ENCODE measurements at places on chromosomes 6 and 20.
A peak's percentile ranks its signal among the peaks of the same experiment; 100 is the strongest.

- DNase-seq: no peak
Measured at GRCh38 chr6:158815379-158815724, 3.8 kb downstream of the EZR start.

- no peak for DNase-seq
Measured at GRCh38 chr20:24915440-24915839, 33.6 kb upstream of the CST7 start.

DNA sequence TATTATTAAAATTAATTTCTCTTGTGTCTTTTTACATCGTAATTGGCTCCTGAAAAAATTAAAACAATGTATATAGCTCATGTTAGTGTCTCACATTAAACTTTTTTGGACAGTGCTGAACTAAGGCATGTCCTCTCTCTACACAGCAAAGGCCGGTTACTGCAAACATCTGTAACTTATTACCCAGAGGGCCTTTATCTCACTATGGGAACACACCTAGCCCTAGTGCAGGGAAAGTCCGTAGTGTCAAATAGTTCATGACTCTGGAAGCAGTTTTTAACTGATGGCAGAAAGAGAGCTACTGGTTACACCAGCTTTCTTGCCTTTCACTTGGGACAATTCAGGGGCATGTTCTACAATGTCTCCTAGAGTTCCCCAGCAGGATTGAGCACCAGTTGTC, 82.2 kb downstream of the PAK5 start:
- DNase-seq: no peak

- no peak for DNase-seq
Measured at GRCh38 chr6:37816599-37817375, 2.7 kb upstream of the ZFAND3 start.

GRCh38 chr20:370151-370600, 10.4 kb upstream of the TRIB3 start:
- DNase-seq: no peak

- DNase-seq: peak; percentile 69
Measured at GRCh38 chr20:2840967-2841531, 504 bp downstream of the VPS16 start.

DNA sequence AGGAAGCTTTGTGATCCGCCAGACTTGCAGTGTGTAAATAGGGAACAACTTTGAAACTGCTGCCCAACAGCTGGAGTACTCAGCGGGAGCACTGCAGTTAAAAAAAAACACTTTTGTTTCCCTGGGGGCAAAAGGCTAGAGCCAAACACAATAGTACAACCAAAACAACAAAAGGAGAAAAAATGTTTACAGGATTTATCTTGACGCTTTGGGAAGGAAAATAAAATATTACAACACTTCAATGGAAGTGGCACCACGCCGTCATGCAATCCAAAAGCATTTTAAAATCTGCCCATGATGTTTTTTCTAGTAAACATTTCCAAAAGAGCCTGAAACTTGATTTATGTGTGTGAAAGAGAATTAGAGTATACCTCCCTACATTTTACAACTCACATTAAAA, 26.0 kb downstream of the PTPRK start:
- DNase-seq: no peak

GRCh38 chr6:7997286-7997685, 66.9 kb downstream of the BLOC1S5 start:
- no peak for DNase-seq

- DNase-seq: peak; percentile 72
Measured at GRCh38 chr6:117483004-117483644, 650 bp downstream of the DCBLD1 start.

GRCh38 chr6:91088515-91088914, 501.6 kb upstream of the MAP3K7 start:
- no peak for DNase-seq

GRCh38 chr20:58277578-58278472, 31.7 kb upstream of the RAB22A start:
- no peak for DNase-seq

- no peak for DNase-seq
Measured at GRCh38 chr6:135655055-135655454, 157.5 kb upstream of the AHI1 start.

GRCh38 chr6:155676346-155676745, 220.7 kb upstream of the NOX3 start:
- DNase-seq: no peak

DNA sequence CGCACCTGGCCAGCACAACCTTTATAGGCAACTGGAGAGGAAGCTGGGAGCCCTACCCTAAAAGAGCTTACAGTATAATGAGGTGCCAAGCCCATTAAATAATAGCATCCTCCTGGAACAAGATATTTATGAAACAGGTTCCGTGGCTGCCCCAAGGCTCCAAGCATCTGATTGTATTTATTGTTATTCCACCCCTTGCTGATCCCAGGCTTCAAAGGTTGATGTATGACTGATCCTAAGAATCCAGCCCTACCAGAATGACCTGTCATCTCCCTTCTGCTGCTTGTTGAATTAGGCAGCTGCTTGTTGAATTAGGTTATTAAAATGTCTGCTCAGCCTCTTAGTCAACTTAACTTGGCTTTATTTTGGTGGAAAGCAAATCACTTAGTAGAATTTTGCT, 35.2 kb upstream of the SASH1 start:
- DNase-seq: no peak

DNA sequence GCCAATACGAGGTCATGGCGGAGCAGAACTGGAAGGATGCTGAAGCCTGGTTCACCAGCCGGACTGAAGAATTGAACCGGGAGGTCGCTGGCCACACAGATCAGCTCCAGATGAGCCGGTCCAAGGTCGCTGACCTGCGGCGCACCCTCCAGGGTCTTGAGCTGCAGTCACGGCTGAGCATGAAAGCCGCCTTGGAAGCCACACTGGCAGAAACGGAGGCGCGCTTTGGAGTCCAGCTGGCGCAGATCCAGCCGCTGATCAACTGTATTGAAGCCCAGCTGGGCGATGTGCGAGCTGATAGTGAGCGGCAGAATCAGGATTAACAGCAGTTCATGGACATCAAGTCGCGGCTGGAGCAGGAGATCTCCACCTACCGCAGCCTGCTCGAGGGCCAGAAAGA, 296.9 kb downstream of the OGFRL1 start:
- DNase-seq: no peak

GRCh38 chr20:17806739-17807441, 107.1 kb downstream of the BANF2 start:
- DNase-seq: no peak

- no peak for DNase-seq
Measured at GRCh38 chr6:157117431-157118095, 205.8 kb downstream of the TMEM242 start.

DNA sequence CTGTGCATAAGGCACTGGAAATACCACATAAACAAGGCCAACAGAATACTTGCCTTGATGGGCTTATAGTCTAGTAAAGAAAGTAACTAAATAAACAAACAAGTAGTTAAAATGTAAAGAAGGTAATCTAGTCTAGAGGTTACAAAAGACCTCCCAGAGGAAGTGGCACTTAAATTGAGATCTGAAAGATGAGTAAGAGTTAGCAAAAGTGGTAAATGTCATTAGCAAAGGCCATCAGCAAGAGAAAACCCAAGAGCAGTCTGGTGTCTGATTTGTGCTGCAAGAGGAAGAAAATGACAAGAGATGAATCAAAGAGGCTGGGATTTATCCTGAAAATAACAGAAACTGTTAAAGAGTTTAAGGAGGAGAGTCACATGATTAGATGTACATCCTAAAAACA, 96.6 kb upstream of the SMLR1 start:
- no peak for DNase-seq

- no peak for DNase-seq
Measured at GRCh38 chr6:168214586-168215104, 104.9 kb downstream of the DACT2 start.

DNA sequence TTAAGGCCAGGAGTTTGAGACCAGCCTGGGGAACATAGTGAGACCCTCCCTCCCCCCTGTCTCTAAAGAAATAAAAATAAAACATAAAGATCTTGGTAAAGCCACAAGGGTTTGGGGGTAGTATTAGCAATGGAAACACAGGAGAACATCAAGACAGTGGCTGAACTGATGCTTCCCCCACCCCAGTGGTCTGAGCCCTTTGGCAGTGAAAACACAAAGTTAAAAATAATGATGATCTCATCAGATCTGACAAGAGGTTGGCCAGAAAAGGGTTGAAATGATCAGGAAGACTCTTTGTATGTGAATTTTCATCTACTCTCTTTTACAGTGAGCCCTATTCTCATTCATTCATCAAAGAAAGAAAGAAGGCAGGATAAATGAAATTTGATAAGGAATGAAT, 93.7 kb downstream of the KCNB1 start:
- DNase-seq: no peak

DNA sequence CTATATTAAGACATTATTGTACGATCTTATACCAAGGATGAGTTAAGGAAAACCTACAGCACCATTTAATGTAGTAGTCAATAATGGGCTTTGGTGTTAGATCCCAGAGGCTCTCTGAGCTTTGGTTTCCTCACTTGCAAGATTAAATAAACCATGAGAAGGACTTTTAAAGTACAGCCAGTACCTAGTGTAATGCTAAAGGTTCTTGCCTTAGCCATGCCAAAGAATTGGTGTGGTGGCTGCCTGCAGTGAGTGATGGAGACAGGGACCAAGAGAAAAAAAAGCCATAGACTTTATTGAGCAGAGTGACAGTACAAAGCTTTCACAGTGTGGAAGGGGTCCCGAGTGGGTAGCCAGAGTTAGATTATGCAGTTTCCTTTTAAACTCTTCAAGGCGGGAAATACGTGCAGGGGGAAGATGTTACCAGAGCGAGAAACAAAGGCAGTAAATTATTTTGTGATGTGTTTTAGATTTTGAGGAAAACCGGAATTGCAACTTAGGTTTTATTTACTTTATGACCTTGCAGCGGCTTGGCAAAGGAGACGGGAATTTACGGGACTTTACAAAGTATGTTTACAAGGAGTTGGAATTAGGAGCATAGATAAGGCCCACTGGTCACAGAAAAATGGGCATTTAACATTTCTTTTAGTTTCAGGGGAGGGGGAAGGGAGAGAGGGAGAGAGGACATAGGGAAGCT, 100.4 kb downstream of the MYO6 start:
- no peak for DNase-seq

GRCh38 chr6:53038141-53038540, 27.1 kb upstream of the FBXO9 start:
- DNase-seq: no peak

GRCh38 chr20:40814631-40814960, 125.6 kb upstream of the MAFB start:
- DNase-seq: no peak

DNA sequence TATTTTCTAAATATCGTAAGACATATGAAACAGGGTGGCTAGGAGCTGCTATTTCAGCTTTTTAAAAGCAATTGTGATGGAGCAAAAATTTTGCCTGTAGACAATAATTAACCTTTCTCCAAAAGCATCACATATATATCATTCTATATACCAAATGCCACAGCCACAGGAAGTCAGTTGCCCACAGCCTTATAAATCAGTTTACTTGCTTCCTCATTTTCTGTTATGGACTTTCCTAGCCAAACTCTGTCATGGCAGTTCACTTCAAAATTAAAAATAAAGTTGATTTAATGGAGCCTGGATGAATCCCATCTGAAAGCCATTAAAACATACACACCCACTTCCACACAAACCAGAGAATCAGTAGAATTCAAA, 93.4 kb upstream of the NHSL1 start:
- no peak for DNase-seq

- peak; percentile 18 for DNase-seq
Measured at GRCh38 chr6:75334266-75335040, 49.9 kb upstream of the TMEM30A start.

DNA sequence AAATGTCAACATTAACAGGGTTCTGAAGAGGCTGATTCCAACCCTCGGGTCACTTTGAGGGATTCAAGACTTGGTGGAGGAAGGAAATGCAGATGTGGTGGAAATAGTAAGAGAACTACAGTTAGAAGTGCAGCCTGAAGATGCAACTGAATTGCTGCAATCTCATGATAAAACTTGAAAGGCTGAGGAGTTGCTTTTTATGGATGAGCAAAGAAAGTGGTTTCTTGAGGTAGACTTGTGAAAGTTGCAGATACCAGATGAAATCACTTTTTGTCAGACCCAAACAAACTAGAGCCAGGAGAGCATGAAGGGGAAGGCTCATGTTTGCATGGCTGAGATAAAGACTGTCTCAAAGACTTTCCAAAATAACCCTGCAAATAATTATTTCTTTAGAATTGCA, 16.2 kb downstream of the ANKRD6 start:
- DNase-seq: no peak

- no peak for DNase-seq
Measured at GRCh38 chr6:38193481-38194281, 374.2 kb downstream of the ZFAND3 start.

DNA sequence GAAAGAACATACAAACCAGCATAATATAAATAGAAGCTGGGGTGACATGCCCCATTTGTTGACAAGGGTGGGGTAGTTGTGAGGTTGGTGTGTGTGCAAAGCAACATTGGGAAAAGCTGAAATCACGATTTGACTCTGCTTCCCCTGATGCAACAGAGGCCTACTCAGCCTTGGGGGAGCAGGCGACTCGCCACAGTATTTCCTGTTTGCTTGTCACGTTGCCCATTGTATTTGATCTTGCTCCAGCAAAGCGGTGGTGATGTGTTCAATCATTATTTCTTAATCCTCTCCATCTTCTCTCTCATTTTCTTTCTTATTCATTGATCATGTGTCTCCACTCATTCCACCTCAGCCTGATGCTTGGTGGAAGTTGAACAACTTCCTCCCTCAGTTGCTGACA, 165.8 kb upstream of the CITED2 start:
- DNase-seq: no peak

- no peak for DNase-seq
Measured at GRCh38 chr6:39279539-39279938, 34.7 kb downstream of the KCNK17 start.

DNA sequence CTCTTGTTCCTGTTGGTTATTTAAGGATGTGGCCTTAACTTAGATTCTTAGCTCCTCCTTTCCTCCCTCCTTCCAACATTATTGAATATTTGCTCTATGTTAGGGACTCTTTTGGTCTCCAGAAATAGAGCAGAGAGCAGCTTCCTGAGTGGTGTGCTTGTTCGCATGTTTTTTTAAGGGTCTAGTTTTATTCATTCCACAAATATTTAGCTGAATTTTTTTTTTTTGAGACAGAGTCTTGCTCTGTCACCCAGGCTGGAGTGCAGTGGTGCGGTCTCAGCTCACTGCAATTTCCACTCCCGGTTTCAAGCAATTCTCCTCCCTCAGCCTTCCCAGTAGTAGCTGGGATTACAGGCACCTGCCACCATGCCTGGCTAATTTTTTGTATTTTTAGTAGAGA, 169.2 kb downstream of the ZFAND3 start:
- DNase-seq: no peak

- DNase-seq: no peak
Measured at GRCh38 chr20:62503401-62504178, 27.8 kb upstream of the GATA5 start.

Data from nephron progenitor cell (in vitro differentiated cells).